ENCODE measurements at places on chromosomes 12 and 14.

DNA sequence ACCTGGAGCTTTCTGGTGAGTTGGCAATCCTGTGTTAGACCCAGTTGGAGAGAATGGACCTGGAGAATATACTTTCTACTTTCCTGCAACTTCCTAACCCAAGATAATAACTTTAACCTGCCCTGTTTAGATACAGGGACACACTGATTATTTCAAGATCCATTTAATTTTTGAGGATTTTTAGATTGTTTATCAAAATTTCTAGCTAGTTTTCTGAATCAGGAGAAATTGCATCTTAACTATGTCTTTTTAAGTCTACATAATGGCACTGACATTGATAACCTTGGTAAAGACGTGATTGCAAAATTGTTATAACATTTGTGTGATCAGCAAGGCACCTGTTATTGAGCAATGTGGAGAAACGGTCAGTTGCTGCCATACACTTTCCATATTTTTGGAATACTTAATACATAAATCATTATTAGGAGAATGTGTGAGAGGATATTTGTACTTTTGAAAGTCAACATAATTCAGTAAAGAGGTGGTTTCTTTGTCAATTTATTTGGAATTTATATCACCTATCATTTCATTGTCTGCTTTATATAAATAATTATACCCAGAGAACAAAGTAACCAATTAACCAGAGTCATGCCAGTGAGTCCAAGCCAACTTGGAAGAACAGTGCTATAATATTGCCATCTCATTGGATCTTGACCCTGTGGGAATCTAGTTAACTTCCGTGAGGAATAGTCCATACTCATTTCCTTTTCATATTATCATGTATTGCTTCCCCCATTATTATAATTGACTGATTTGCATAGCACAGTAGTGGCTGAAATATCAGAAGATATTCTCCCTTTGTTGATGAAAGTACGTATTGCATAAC lies 28.4 kb downstream of the NFYB start:
- DNase-seq, result no peak

- DNase-seq, result no peak
These were observed at the start of gene PRIMA1 for GRCh38 chr14:93788293-93788542. Gene PRIMA1, minus strand, starts transcription at chr14:93788485. Its CDS starts 767 bp downstream, at chr14:93787718.

DNA sequence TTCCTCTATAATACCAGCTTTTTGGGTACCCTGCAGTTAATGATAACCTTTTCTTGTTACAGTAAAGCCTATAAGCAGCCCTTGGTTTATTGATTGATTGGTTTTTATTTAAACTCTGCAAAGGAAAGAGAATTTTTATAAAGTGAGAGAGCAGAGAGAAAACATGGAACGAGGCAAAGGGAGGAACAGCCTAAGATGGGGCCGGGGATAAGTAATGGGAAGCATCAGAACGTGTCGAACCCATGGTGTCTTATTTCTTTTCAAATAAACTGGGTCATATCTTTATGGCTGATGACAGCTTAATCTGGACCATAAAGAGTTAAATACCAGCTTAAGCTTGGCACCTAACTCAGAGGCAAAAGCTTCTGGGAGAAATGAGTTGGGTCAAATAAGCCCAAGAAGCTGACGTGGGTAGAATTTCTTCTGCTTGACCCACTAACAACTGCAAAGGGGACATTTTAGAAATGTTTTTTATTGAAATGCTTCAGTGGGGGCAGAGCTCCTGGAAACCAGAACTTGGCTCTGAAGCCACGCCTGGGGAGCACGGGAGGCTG lies 12.0 kb upstream of the C14orf93 start:
- no peak for DNase-seq

GRCh38 chr14:53034688-53035230 lies 83.9 kb upstream of the FERMT2 start:
- no peak for DNase-seq

- DNase-seq, result no peak
These were observed 50.1 kb downstream of the PHLDA1 start for GRCh38 chr12:75981247-75982168.

DNA sequence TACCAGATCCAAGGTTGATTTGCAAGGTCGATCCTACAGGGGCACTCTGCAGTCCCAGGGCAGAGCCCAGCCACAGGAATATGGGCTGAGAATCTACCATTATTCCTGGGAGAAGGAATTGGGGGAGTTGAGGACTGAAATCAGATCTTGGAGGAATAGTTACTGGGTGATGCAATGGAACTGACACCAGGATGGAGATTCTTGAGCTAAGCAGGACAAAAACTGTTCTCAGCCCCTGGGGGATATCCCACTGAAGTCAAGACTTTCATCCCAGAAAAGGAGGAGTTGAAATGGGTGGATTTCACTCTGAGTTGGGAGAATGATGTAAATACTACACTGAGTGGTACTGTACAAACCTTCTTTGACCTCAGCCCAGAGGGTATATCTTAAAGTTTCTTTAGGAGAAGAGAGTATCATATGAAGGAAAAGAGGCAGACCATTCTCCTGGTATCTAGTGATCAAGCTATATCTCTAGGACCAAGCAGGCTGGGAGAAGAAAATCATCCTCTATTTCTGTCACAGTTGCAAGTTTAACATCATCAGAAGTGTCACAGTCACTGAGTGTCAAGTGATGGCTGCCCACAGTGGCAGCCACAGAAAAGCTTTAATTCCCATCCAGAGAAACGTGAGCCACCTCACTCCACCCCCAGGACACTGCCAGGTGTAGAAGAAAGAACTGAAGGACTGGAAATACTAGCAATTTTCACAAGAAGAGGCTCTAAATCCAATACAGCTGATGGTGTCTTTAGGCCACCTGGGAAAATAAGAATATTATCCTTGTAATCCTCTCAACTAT lies 181.9 kb downstream of the NUAK1 start:
- DNase-seq, result no peak

- no peak for DNase-seq
These were observed 37.1 kb downstream of the CLIP1 start for GRCh38 chr12:122385171-122386016.

- DNase-seq, result peak; percentile 34
These were observed 1418.2 kb downstream of the AACS start for GRCh38 chr12:126483145-126484068.

All from EH (cell line).